ENCODE measurements at places on chromosomes 3 and 15.

GRCh38 chr3:16109929-16110328 lies 64.6 kb upstream of the GALNT15 start:
- no peak for DNase-seq

GRCh38 chr3:35651851-35652250 lies 12.5 kb downstream of the ARPP21 start:
- DNase-seq: no peak

- DNase-seq: no peak
Observed at GRCh38 chr15:83178869-83179325, 28.7 kb downstream of the HDGFL3 start.

- no peak for DNase-seq
Observed at GRCh38 chr3:190001426-190001825, 119.3 kb downstream of the P3H2 start.

DNA sequence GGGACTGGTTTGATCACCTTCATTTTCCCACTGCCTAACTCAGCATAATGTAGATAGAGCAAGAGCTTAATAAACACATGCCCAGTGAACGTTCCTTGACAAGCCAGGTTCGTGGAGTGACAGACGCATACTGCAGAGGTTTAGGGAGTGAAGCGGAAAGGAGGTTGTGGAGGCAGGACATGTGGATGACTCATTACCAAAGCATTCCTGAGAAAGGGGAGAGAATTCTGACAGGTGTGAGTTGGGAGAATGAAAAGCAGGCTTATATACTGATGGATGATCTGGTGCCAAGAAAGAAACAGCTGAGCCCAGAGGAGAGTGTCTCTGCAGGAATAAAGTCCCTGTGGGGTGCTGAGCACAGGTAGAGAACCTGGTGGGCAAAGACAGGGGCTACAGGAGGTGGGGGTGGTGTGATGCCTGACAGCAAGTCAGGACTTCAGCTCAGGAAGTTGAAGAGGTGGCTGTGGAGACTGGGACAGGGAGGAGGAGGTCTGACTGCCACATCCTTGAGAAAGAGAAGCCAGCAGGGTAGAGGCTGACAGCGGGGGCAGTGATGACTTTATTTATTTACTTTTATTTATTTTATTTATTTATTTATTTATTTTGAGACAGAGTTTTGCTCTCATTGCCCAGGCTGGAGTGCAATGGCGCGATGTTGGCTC lies 2.4 kb upstream of the RPL29 start:
- no peak for DNase-seq

- no peak for DNase-seq
Observed at GRCh38 chr3:150773616-150774192, 10.7 kb upstream of the SIAH2 start.

- DNase-seq: no peak
Observed at GRCh38 chr3:51691949-51692348, 14.9 kb upstream of the GRM2 start.

- no peak for DNase-seq
Observed at GRCh38 chr3:42476225-42477125, 26.0 kb upstream of the VIPR1 start.

- no peak for DNase-seq
Observed at GRCh38 chr3:170089862-170090600, 52.2 kb downstream of the GPR160 start.

DNA sequence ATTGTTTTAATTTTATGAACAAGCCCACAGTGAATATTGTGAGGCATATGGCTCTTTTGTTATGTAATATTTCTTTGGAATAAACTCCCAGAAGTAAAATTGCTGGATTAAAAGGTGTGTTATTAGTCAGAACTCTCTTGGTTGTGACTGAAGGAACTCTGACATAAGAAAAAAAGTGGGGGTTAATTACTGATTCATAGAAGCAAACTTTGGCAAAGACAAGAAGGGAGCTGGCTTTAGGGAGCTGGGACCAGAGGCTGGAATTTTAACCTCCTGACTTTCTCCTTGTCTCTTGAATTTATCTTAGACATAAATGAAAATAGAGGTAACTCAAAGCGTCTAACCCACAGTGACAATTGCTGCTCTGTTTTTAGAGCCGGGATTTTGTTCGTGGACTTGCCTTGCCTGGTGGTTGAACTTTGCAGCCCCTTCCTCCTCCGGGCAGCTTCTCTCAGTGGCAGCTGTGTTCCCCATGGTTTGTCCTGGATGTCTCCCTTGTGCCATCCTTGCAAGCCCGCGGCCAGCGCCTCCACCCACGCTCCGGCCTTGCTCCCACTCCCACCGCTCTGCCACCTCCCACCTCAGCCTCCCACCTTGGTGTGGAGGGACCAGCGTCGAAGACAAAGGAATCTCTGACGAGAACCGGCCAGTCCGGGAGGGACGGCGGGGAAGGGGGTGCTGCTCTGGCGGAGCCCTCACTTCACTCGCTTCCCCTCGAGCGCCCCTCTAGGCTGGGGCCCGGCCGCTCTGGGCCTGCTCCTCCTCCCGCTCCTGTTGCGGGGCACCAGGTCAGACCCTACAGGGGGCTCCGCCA lies 28.0 kb downstream of the ARHGAP31 start:
- DNase-seq: no peak

DNA sequence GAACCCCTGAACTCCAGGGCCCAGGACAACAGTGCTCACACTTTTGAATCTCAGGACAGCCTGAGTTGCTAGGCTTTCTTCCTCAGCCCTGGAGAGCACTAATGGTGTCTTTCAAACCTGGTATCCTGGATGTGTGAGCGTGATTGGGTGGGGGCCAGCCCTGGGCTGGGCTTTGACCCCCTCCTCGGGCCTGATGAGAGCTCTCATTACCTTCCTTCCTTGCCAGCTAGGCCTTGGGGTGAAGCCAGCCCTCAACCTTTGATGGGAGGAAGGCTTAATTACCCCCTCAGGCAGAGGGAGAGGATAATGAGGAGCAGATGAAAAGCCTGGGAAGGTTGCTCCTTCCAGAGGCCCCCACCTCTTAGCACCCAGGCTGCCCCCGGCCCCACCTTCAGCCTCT lies 31.1 kb upstream of the INSYN1 start:
- DNase-seq: no peak

DNA sequence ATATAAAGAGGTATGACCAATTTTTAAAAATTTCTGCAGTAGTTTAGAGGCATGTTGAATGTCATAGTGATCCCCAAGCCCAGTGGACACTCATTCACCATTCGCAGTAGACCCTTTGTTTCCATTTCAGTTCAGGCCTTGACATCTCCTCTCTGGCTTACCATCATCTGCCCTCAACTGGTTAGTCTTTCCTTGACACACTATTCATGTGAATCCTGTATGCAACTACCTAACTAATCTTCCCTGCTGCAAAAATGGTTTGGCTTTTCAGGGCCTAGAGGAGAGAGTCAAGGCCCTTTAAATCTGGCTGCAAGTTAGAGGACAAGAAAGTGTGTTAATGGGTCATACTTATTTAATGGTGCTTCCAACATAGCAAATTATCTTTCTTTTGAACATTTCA lies 10.9 kb downstream of the APH1B start:
- DNase-seq: no peak

DNA sequence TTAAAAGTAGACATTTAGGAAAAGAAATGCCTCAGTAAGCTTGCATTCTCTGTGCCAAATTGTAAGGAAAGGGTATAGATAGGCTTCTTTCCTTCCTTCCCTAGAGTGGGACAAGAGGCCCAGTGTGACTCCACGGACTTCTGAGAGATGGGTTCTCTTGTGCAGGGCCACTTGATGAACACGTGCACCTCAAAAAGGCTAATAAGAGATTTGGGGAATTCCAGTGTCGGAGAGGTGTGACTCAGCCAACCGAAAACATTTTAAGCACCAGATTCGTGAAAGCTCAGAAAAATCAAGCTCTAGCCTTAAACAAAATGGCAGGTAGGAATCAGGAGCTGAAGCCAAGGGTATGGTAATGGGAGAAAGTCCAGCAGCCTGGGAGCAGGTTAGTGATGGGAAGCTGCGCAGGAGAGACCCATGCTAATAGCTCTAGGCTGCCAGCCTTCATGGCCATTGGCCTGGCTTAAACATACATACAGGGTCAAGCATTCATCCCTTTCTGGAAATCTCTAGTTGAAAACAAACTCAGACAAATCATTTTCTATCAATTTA lies 56.2 kb downstream of the SV2B start:
- DNase-seq: no peak

Data from RWPE2 (cell line).